ENCODE measurements at places on chromosomes 4 and X.

DNA sequence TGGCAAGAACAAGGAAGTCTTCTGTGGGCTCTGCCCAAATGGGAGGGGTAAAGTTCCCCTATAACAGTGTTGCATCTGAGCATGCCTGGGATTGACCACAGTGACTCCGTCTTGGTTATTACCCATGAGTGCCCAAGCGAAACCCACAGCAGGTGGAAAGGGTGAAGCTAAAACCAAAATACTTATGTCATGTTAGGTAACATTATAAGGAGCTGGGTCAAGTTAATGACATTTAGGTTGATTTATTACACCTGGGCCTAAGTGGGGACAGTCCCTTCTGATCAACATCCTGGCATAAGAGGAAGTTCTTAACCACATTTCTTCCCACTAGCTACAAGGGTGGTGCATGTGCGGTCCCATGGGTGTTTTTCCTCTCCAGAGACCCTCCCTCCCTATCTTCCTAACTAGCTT, 1.3 kb upstream of the ZNF732 start:
- DNase-seq = no peak

GRCh38 chrX:133676344-133677122, 261.2 kb upstream of the GPC4 start:
- DNase-seq = no peak

DNA sequence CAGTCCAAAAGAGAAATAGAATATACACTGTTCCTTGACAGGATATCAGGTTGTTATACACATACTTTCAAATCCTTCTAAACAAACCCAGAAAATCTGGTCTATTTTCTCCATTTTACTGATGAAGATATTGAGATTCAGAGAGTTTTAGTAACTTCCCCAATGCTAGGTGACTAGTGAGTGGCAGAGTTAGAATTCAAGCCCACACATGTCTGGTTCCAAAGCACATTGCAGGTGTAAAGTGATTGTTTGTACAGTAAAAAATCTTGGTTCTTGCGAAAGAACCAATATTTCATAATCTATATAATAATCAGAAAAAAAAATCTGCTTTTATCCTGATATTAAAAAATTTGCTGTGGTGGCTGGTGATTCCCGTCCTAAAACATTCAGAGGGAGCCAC, 39.5 kb upstream of the EMCN start:
- DNase-seq = no peak

DNA sequence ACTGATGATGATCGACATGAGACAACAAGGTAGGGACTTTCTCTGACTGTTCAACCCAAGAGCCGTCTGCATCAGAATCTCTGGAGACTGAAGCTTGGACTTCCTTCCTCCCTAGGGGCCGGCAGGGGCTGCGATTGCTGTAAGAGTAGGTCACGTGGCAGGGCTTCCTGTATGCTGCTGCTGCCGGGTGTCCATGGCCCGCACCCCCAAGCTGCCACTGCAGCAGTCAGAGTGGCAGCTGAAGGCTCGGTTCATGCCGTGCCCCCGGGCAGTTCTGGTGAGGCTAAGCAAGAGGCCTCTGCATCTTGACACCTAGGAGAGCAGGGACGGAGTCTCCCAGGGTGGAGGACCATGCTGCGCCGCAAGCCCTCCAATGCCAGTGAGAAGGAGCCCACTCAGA, at the start of gene SASH3:
TSS of gene SASH3 (plus strand) at position 203 of the 400 bp plus-strand sequence. CDS start at position 352, 149 bp downstream.
- DNase-seq = no peak

GRCh38 chr4:142091085-142091513, 454.7 kb downstream of the IL15 start:
- no peak for DNase-seq

- DNase-seq = no peak
Observed at GRCh38 chr4:88467392-88467791, 10.5 kb downstream of the HERC5 start.

- no peak for DNase-seq
Observed at GRCh38 chr4:174523025-174523693, 871 bp upstream of the HPGD start.

DNA sequence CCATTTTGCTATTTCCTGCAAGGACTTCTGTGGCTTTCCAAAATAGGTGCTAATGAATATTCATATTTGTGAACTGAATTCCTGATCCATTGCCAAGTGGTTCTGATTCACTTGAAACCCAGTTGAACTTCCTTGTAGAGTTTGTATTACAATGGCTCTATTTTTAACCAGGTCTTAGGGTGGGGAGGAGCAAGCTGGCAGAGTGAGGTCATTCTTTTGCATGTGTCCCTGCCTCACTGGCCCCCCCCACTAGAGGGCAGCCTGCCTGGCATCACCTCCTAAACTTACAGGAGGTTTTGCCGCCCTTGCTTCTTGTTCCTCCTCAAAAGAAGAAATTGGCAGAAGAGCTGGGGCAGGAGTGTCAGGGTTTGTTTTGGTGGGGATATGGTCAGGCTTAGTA, 10.5 kb downstream of the PTTG2 start:
- no peak for DNase-seq

- no peak for DNase-seq
Observed at GRCh38 chrX:74450803-74451449, 29.6 kb downstream of the SLC16A2 start.

DNA sequence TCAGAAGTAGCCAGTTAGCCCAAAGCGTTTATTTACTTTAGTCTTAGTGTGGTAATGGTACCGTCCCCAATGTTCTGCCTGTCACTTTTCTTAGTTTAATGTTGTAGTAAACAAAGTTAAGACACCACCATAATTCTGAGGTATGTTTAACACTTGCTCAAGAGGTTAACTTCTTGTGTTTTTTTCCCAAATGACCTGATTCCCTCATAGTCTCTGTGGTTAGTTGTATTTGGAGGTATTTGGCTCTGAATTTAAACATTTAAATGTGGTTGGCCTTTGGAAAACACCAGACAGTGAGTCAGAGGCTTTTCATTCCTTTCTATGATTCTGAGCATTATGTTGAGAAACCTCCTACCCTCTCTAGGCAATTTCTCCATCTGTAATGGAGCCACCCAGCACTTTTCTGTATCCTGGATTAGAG, 47.9 kb downstream of the CXCL1 start:
- no peak for DNase-seq

DNA sequence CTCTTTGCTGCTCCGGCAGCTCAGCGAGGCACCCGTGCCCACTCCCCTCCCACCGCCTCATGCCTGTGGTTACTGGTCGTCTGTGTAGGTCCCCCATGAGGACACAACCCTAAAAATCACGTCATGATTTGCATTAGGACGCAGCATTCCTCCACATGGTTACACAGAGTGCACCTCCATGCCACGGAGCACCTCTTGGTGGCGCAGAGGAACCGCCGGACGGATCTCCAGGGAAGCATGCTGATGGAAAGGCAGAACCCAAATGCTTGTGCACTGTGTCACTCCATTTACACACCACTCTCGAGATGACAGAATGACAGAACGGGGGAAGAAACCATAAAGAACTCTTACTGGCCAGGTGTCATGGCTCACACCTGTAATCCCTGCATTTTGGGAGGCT, 22.4 kb downstream of the FAM53A start:
- no peak for DNase-seq

DNA sequence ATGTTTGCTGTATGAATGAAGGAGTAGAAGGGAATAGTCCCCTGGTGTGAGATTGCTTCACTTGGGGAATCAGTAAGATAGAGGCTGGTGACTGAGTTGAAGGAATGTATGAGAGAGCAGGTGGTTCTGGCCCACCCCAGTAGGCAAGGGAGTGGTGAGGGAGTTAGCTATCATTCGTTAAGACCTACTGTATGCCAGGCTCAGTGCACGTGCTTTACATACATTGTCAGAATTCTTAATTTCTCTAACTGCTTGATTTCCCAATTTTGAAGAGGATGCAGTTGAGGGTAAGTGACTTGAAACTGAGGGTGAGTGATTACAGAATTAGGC, 700 bp downstream of the VMA21 start:
- DNase-seq = no peak

- DNase-seq = no peak
Observed at GRCh38 chr4:6092131-6092530, 73.9 kb upstream of the C4orf50 start.

- no peak for DNase-seq
Observed at GRCh38 chrX:150086371-150086770, 148.1 kb upstream of the EOLA2 start.

- DNase-seq = no peak
Observed at GRCh38 chr4:44544158-44544557, 95.5 kb upstream of the KCTD8 start.

DNA sequence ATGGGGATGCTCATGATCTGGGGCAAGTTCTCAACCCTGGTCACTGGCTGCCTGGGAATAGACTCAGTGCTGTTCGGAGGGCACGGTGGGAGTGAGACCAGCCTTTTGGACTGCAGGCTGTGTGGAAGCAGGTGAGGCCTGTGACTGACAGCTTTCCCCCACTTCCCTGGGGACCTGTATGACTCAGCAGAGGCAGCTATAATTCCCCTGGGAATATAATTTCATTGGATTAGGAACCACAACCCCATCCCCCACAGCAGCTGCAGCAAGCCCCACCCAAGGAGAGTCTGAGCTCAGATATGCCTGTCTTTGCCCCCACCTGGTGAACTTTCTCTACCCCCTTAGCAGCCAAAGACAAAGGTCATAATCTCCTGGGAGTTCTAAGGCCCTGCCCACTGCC, 408.6 kb downstream of the PPP3CA start:
- DNase-seq = no peak

DNA sequence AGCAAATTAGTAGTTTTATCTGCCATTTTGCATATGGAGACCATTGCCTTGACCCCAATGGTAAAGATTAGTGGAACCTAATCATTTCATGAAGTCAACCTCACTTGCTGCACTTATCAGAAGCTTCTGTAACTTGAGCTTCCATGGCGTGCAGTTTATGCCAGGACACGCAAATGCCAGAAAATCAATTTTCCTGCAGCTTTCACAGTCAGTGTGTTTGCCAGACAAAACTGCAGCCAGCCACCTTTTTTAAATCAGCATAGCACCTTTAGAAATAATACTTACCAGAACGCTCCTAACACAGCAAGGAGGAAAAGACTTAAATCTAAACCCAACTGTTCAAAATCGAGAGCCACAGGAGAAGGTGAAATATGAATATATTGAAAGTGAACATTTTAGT, 265.3 kb downstream of the GRIA3 start:
- DNase-seq = no peak

DNA sequence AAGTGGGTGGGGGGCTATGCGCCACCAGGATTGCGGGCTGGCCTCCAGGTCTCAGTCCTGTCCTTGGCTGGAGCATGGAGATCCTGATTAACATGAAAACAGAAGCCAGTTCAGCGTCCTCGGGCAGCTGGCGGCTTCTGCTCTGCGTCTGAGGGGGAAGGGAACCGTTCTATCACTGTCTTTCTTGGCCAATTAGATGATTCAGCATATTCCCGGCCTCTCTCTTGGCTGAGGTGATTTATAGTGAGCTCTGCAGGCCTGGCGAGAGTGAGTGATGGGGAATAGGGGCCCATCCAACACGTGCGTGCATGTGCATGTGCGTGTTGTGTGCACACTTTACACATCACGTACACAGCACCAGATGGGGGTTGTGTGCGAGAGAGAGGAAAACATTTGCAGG, 145.8 kb upstream of the ATP6AP2 start:
- DNase-seq = no peak

GRCh38 chrX:318068-318738, 393 bp downstream of the GTPBP6 start:
- DNase-seq = peak; percentile 96

GRCh38 chrX:152537373-152537772, 86.3 kb upstream of the GABRA3 start:
- DNase-seq = no peak

DNA sequence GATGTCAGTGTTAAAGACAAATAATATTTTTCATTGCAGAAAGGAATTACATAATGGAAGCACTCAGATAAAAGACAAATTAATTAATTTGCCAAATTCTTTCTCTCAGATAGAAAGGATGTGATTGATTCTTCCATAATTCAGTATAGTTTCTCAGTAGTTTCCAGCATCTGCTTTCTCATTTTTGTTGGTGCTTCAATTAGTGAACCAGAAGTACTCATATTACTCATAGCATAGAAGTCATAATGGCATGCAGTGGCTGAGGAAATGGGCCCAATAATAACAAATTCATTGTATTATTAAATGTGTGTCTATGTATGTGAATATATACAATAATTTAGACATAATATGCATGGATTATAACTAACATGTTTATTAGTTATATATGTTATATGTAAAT, 393.3 kb upstream of the TRAM1L1 start:
- DNase-seq = no peak

GRCh38 chr4:165684177-165684805, 188.7 kb upstream of the TLL1 start:
- DNase-seq = peak; percentile 31

- no peak for DNase-seq
Observed at GRCh38 chr4:157964463-157964862, 208.4 kb downstream of the GASK1B start.

DNA sequence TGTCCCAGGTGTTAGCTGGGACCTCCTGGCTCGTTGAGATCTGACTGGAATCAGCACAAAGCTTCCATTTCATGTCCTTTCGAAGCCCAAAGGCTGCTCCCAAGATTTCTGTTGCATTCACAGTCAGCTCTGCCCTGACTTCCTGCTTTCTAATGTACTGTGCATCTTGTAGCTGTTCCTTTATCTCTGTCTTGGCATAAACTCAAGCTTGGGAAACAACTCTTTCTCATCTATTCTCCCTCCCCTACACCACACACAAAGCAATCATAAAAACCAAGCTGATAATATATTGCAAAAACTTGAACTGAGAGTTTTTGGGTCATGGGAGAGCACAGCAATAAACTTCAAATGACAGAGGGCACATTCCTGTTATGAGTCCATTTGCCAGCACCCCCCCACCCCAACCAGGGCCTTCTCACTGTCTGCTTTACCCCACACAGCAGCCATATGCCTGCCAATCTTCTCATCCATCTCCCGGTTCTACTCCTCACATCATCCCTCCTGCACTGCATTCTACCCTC, 76.3 kb downstream of the SYNPO2 start:
- DNase-seq = no peak

DNA sequence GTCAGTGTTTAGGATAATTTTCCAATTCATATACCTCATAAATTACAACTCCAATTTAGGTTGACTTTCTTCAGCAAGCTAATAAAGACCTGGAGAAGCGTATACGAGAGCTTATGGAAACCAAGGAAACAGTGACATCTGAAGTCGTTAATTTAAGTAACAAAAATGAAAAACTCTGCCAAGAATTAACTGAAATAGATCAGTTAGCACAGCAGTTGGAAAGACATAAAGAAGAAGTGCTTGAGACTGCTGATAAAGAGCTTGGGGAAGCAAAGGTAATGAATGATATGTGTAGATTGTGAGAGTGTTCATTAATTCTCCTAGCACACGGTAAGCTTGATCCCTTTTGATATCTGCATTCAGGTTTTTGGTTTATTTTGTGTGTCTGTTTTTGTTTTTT, 16.8 kb downstream of the CEP135 start:
- no peak for DNase-seq

GRCh38 chrX:43469391-43470054, 186.6 kb upstream of the MAOA start:
- no peak for DNase-seq
